ENCODE measurements at places on chromosomes 1 and 21.

GRCh38 chr1:226639631-226640061 is 91.1 kb downstream of the STUM start:
- DNase-seq = no peak

DNA sequence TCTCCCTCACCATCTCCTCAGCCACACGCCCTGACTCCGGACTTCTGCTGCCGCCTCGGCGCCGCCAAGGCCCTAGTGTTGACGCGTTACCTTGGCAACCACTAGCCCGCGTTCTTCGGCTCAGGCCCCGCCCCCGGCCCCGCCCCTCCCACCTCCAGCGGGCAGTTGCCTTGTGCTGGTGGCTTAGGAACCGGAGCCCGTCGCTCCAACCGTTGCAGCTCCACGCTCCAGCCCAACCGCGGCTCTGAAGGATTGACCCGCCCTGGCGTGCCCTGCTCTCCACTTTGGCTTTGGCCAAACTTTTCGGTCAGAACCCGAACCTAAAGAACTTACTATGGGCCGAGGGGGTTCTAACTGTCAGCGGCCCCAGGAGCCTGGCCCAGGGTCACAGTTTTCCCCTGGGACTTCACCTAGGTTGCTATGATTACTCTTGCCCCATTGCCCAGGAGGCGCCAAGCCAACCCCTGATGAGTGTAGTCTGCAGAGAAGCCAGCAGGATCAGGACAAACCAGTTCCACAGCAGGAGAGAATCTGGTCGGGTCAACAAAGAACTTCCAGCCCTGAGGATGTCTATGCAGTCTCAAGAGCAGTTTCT is at the start of gene CFAP45:
CFAP45 (minus strand) TSS at position 80 of the 595 bp plus-strand sequence; CDS start at position 13, 67 bp downstream.
- DNase-seq = peak; percentile 93

GRCh38 chr1:19533626-19534025 is 48.3 kb upstream of the CAPZB start:
- DNase-seq = no peak

DNA sequence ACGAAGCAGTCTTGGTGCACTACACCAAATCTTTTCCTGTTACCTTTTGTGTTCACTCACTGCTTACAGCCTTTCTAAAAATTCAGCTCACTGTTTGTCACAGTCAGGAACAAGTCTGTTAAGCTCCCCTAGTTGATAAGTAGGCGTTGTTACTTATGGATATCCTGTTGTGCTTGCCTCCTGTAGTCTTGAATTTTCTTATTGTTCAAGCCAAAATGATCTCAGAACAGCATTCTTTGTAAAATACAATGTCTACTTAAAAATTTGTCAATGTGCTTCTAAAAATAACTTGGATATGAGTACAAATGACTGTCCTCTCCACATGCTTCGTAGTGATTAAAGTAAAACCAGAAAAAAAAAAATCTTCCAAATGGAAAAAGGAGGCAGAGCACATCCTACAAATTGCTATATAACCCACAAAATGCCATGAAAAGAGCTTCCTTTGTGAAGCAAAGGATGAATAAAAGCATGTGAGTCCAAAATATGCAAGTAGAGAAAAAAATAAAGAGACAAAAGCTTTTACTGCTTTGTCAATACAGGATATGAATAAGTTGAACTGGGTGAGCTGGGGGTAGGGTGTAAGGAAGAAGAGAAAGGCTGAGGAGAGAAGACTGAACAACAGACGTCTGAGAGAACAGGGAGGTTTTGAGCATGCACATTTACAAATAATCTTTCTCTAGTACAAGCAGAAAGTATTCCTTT is 228.9 kb upstream of the ADGRL4 start:
- DNase-seq = no peak

- no peak for DNase-seq
These were observed 1.7 kb downstream of the ETS2 start for GRCh38 chr21:38807441-38807871.

DNA sequence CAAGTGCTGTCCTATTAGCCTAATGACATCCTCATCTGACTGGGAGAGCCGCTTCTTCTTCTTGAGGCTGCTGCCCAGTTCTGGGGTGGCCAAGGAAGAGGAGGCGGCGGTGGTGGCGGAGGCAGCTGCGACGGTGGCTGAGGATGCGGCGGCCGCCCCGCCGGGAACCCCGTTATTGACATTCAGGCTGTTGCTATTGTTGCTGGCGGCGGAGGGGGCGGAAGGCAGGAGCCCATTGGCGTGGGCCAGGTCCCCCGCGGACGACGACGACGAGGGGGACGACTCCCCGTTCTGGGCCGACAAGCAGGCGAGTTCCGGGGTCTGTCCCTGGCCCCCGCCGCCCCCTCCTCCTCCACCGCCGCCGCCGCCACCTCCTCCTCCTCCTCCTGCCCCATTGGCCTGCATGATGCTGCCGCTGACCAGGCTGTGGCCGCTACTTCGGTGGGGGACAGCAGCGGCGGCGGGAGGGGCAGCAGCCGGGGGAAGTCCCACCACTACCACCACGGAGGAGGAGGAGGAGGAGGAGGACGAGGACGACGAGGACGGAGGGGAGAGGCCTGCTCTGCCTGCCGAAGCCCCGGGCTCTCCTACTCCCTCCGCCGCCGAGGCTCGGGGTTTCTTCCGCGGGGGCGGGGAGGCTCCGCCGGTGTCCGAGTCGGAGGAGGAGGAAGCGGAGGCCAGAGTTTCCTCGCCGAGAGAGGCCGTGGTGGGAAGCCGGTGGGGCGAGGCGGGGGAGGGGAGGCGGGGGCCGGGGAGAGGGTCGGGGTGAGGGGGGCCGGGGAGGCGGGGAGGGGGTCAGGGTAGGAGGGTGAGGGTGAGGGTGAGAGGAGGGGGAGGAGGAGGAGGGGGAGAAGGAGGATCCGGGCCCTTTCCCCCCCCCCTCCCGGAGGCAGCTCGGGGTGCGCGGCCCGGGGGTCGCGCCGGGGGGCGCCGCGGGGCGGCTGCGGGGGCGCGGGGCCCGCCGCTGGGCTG is 610 bp downstream of the WDR26 start:
- DNase-seq = no peak

- no peak for DNase-seq
These were observed 6.5 kb downstream of the KRTCAP2 start for GRCh38 chr1:155166471-155167165.

DNA sequence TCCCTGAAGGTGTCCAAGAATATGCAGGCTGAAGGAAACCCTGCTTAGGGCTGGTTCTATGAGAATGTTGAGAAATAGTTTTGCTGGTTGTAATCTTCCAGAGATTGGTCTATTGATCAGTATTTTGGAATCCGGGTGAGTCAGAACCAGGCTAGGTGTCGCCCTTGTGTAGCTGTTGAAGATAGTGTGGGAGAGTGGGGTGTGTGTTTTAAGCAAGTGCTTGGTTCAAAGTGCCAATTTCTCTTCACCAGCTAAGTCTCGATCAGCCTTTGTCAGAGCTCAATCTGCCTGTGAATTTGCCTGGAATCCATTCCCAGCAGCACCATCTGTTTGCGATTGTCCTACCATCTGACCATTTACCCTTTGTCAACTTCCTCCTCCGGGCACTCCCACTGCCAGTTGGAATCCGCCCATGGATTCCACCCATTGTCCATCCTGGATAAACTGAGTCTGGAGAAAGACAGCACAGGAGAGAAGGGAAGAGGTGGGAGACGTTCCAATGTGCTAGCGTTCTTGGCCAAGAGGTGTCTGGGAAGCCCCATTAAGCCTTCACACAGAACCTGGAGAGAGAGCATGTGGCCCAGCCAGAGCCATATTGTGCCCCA is 59.4 kb upstream of the CYP2J2 start:
- DNase-seq = no peak

DNA sequence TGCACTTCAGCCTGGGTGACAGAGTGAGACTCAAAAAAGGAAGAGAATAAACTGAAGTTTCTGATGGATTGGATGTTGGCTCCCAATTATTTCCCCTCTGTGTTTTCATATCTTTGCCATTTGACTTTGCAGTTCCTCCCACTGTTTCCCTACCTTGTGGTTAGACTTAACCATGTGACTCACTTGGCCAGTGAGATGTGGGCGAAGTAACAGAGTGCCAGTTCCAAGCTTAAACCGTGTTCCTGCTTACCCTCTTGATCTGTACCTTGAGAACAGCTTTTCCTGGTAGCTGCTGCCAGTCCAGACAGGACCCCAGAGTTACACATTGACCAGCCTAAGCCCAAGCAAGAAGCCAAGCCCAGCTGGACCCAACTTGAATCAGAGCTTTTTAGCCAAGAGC is 323.4 kb downstream of the LTN1 start:
- DNase-seq = no peak

DNA sequence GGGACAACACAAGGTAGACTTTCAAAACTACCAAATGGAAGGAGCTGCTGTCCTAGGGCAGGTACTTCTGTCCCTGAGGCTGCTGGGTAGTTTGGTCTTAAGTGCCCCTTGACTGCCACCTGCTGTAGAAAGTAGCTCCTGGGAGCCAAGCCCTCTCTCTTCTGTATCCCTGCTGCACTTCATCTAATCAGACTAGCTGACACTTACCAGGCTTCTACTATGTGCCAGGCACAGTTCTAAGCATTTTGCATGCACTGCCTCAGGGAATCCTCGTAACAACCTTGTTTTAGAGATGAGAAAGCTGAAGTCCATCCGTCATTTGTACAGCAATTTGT is 15.9 kb upstream of the SRSF4 start:
- no peak for DNase-seq

DNA sequence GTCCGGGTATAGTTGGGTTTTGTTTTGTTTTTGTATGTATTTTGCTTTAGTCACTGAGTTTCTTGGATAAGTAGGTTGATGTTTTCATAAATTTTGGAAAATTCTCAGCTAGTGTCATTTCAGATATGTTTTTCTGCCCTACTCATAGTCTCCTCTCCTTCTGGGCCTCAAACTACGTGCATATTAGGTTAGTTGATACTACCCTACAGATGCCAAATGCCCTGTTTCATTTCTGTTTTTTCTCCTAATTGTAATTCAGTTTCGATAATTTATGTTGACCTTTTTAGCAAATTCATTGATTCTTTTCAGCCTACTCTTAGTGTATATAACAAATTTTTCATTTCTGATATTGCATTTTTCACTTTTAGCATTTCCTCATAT is 268.6 kb upstream of the RGS18 start:
- no peak for DNase-seq

DNA sequence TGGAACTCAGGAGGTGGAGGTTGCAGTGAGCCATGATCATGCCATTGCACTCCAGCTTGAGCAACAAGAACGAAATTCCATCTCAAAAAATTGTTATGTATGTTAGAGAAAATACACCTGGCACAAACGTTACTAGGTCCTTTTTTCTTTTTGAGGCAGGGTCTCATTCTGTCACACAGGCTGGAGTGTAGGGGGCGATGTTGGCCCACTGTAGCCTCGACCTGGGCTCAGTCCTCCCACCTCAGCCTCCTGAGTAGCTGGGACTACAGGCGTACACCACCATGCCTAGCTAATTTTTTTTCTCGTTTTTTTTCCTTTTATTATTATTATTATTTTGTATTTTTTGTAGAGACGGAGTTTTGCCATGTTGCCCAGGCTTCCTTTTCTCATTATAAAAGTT is 4.4 kb downstream of the HAX1 start:
- DNase-seq = no peak

DNA sequence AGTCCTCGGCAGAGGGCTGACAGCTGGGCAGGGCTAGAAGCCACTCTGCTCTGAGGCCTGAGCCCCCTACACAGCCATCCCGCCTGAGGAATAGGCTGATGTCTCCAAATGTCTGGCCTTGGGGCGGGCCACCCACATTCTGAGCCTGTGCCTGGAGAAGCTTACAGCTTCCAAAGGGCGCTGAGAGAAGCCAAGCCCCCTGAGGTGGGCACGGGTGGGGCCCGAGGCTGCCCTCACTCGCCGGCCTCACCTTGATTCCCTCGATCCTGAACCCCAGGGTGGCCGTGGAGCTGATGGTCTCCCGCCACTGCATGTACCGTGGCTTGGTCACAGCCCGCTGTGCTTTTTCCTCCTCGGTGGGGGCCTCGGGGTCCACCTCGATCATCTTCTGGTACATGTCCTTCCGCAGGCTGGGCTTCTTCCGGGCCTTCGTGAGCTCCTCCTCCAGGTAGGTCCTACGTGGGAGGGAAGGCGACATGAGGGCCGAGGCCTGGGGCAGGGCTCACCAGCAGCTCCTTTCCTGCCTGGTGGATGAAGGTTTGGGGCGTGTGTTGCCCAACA is 93.2 kb downstream of the STUM start:
- DNase-seq = no peak

DNA sequence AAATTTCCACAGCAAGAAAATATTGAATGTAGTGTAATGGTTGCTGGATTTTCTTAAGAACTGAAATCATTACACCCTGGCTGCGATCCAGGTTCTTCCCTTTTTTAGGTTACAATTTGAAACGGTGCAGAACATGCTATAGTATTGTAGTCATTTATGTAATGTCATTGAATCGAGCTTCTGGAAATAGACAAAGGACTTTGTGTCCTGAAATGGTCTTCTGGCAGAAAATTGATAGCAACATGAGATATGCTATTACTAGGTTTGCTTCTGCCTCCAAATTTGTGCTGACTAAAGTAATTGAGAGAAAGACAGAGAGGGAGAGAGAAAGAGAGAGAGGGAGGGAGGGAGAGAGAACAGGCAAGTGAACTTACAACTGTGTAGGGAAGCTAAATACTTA is 146.2 kb upstream of the NFIA start:
- DNase-seq = no peak

- DNase-seq = no peak
These were observed 1.1 kb downstream of the LAMB3 start for GRCh38 chr1:209651138-209651587.

DNA sequence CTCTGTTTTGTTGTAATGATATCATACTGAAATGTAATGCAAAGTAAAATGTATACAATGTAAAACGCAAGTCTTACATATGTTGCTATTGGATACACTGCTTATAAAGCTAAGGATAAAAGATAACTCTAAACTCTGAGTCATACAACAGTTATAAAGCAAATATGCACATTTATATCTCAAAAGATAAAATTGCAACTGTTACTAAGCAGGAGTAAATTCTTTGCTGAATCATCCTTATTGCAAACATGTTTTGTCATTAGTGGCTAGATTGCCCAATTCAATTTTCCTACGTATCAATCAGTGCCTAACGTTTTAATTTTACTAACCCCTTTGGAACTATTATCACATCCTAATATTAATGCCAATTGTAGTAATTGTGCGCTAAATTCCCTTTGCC is 762.9 kb downstream of the LTN1 start:
- DNase-seq = no peak

- DNase-seq = no peak
These were observed 66.0 kb upstream of the SLC25A33 start for GRCh38 chr1:9473032-9473807.

DNA sequence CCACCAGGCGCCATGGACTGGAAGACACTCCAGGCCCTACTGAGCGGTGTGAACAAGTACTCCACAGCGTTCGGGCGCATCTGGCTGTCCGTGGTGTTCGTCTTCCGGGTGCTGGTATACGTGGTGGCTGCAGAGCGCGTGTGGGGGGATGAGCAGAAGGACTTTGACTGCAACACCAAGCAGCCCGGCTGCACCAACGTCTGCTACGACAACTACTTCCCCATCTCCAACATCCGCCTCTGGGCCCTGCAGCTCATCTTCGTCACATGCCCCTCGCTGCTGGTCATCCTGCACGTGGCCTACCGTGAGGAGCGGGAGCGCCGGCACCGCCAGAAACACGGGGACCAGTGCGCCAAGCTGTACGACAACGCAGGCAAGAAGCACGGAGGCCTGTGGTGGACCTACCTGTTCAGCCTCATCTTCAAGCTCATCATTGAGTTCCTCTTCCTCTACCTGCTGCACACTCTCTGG is 3.8 kb downstream of the GJB3 start:
- no peak for DNase-seq

- no peak for DNase-seq
These were observed 61.4 kb upstream of the PAX7 start for GRCh38 chr1:18569251-18569650.

- no peak for DNase-seq
These were observed 50.4 kb downstream of the KCNT2 start for GRCh38 chr1:196557797-196558196.

Data from NCI-H1048 (cell line).